ENCODE measurements at places on chromosomes 2 and 18.

GRCh38 chr2:180790891-180791290, 189.5 kb upstream of the UBE2E3 start:
- no peak for DNase-seq

- DNase-seq = no peak
Observed at GRCh38 chr2:62309465-62310091, 113.7 kb downstream of the B3GNT2 start.

GRCh38 chr18:50518787-50519546, 40.9 kb upstream of the MAPK4 start:
- no peak for DNase-seq

GRCh38 chr2:199738727-199739412, 112.1 kb downstream of the FTCDNL1 start:
- no peak for DNase-seq

DNA sequence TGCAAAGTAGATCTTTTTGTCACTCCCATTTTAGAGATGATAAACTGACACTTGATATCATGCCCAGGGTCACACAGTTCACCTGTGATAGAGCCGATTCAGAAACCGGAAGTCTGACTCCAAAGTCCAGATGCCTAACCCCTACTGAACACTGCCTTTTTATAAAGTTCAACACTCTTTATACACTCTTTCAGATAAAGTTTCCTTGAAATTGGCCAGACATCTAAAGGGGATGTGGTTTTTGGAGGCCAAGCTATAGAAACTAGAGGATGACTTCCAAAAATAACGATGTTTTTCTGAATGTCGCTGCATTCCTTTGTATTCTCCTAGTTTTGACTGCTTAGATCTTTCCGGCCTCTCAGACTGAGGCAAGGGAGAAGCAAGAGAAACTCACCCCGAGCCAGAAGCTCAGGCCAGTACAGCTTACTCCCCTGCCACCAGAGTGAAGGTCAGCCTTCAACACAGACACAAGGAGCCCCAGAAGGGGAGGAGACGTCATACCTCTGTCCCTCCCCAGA, 61.8 kb downstream of the NRP2 start:
- DNase-seq = no peak
